ENCODE measurements at places on chromosomes 2 and 18. TPM values are rescaled to one million over a fixed set of nuclear protein-coding genes. Genes with fewer than 3 reads are reported as not detected.

Gene TUBB8B
- not detected for total RNA-seq

Gene CHRNA1
- not detected for total RNA-seq

Gene GPR45
- not detected for total RNA-seq

Gene SERPINB5
- not detected for total RNA-seq

Gene DNAJC5G
- not detected for total RNA-seq

Gene IL37
- total RNA-seq = not detected

Gene SPIRE1
- 5.3 TPM for total RNA-seq

Gene REG3G
- not detected for total RNA-seq

Gene VAMP5
- total RNA-seq = 49.8 TPM

Gene ASIC4
- total RNA-seq = not detected

Gene NR4A2
- 1.2 TPM for total RNA-seq

Gene CD8A
- total RNA-seq = 0.66 TPM

Gene PRSS56
- not detected for total RNA-seq

Gene HOXD1
- total RNA-seq = not detected

Gene TSPYL6
- not detected for total RNA-seq

Gene DYTN
- total RNA-seq = not detected

Gene CAPN13
- total RNA-seq = not detected

Measured in right lobe of liver (tissue), 6 donors.